WTC11 (cell line): ENCODE measurements at places on chromosomes 6 and 20.

- no peak for DNase-seq
Observed at GRCh38 chr20:30892541-30893345, 364.7 kb upstream of the DEFB115 start.

DNA sequence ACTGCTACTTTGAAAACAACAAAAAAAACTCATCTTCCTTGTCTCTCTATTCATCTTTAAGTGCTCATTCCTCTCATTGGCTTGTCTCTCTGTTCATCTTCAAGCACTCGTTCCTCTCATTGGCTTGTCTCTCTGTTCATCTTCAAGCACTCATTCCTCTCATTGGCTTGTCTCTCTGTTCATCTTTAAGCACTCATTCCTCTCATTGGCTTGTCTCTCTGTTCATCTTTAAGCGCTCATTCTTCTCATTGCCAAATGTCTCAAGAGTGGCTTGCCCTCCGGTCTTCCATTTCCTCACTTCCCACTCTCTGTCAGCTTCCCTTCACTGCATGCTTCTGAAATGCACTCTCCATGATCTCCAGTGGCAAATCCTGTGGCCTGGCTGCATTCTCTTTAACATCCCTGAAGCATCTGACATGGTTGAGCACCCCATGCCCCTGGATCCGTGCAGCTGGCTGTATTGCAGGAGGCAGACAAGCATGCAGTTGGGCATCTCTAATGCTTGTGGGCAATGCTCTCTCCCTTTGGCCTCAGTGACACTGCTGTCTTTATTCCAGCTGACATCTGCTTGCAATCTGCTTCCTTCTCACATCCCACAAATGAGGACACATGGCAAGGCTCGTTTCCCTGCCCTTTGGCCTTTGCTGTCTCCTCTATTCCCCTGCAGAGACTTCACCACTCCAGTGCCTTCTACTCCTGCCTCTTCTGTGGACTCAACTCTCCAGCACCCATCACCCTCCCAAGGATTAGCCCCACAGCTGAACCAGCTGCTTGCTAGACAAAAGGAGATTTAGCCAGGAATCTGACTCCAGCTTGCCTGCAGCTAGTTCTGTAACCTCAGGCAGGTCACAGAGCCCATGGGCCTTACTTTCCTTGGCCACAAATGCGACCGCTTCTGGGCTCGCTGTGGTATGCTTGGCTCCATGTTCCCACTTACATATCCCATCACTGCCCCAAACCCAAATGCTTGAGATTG is 143.2 kb upstream of the SNX9 start:
- DNase-seq = no peak

GRCh38 chr20:2162125-2162822 is 60.6 kb downstream of the STK35 start:
- DNase-seq = no peak

GRCh38 chr6:125206389-125206788 is 52.8 kb downstream of the TPD52L1 start:
- no peak for DNase-seq
